Endodermal cell (in vitro differentiated cells): ENCODE measurements at places on chromosomes 12 and 14. TPM values are rescaled to one million over a fixed set of nuclear protein-coding genes. Genes with fewer than 3 reads are reported as not detected.

- DNase-seq, result no peak
- no peak overlapping the region for H3K4me3 ChIP-seq
- peaks cover 11% of the 10 kb centered on the region for H3K27me3 ChIP-seq
- H3K36me3 ChIP-seq, result no peaks in the 10 kb centered on the region
Measured at GRCh38 chr14:50804181-50804721, 26.7 kb downstream of the NIN start.

The IL22 gene
- total RNA-seq, result not detected in 2 replicates

The MYH7 gene
- not detected in 2 replicates for total RNA-seq

DNA sequence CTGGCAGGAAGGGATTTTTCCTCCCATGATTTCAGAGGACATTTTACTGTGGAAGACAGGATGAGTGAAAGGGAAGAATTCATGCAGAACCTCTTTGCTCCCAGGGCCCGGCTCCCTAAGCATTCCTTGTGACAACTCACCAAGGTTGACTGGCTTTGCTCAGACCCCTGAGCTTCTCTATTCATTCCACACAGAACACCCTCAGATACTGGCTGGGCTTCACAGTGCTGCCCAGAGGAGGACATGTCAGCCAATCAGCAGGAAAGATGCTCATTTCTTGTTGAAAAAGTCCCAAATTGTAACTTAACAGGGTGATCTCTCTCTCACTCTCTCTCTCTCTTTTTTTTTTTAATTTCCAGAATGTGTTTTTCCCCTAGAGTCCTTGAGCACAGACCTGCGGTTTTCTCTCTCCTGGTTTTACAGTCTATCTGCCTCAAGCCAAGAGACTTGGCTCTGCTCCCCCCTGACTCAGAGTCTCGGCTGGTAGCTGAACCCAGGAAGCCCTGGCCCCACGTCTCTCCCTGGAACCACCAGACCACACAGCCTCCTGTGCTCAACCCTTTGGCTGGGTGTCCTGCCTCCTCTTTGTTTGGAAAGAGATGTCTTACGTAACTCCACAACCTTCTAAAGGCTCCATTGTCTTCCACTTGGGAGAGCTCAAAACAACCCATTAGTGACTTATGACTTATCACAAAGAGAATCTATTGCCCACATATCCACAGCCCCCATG, 43.9 kb downstream of the SSPN start:
- no peaks in the 10 kb centered on the region for H3K4me1 ChIP-seq
- H3K4me3 ChIP-seq, result no peak overlapping the region
- no peak overlapping the region for H3K27ac ChIP-seq
- no peaks in the 10 kb centered on the region for H3K27me3 ChIP-seq
- no peaks in the 10 kb centered on the region for H3K36me3 ChIP-seq
- no peak for DNase-seq

The PLEKHD1 gene
- total RNA-seq, result 0.11 and 0.16 TPM in 2 replicates

DNA sequence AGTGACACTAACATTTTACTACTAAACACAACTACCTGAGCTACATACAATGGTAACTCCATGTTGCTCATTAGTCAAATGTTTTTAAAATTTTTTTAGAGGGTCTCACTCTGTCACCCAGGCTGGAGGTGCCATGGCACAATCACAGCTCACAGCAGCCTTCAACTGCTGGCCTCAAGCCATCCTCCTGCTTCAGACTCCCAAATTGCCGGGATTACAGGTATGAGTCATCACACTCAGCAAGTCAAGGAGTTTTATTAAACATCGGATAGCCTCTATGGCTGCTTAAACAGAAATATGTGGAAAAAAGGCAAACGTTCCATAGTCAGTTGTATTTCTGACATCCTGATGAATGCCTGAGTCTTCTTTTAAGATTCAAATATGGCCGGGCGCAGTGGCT, 11.1 kb upstream of the NPFF start:
- no peak overlapping the region for H3K27ac ChIP-seq
- no peak overlapping the region for H3K4me3 ChIP-seq
- H3K4me1 ChIP-seq, result no peaks in the 10 kb centered on the region
- H3K36me3 ChIP-seq, result peaks cover 77% of the 10 kb centered on the region
- no peak for DNase-seq

The PLD4 gene
- not detected in 3 replicates for total RNA-seq

The ACSM4 gene
- total RNA-seq, result 11.4 to 24.2 TPM (median 13.9 TPM) in 3 replicates
